Activated effector memory CD4-positive, alpha-beta T cell treated with Interleukin-2 at 50 U/mL for 16 hours (primary cell): ENCODE measurements at places on chromosomes 12 and 14.

- no peak for DNase-seq
These were observed 67.3 kb downstream of the SPTB start for GRCh38 chr14:64812412-64812811.

- DNase-seq: no peak
These were observed 27.4 kb upstream of the SFSWAP start for GRCh38 chr12:131683266-131684014.

DNA sequence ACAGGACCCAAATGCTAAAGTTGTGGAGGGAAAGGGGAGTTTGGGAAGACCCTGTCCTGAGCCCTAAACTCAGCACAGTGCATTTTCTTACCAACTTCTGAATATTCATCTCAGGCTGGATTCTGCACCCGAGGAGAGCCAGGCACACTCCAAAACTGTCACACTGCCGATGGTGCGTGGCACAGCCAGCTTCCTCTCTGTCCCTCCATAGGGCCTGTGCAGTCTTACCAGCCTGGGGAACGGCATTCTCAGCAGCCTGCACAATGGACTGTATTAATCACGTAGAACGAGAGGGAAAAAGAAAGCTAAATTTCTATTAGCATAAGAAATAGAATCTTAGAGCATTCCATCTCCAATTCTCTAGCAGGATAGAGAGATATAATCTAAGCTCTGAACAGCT, 71.3 kb upstream of the GPATCH2L start:
- no peak for DNase-seq

- no peak for DNase-seq
These were observed 17.5 kb downstream of the AQP6 start for GRCh38 chr12:49990273-49990672.

GRCh38 chr12:46926526-46926925, 100.7 kb upstream of the SLC38A4 start:
- DNase-seq: no peak

- DNase-seq: no peak
These were observed 262.6 kb upstream of the LRIG3 start for GRCh38 chr12:59182658-59183455.

DNA sequence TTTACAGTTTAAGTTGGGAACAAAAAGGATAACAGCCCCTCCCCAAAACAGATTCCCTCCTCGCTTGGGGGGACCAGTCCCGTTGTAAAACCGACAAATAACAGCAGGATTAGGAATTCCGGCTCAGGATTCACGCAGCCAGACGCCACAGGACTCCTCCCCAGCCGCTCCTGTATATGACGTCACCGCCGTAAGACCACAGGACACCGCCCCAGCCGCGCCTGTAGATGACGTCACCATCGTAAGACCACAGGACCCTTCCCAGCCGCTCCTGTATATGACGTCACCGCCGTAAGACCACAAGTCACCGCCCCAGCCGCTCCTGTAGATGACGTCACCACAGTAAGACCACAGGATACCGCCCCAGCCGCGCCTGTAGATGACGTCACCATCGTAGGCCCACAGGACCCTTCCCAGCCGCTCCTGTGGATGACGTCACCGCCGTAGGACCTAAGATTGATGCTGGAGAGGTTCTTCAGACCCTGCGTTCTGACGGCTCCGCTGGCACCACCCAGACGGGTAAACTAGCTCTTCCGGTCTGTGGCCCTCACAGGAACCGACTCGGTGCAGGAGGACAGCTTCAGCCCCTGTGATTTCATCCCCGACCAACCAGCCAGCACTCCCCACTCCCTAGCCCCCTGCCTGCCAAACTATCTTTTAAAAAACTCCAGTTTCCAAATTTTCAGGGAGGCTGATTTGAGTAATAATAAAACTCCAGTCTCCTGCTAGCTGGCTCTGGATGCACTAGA, 43.9 kb upstream of the FBRSL1 start:
- peak; percentile 49 for DNase-seq

GRCh38 chr12:58296863-58297262, 355.5 kb downstream of the ATP23 start:
- no peak for DNase-seq

DNA sequence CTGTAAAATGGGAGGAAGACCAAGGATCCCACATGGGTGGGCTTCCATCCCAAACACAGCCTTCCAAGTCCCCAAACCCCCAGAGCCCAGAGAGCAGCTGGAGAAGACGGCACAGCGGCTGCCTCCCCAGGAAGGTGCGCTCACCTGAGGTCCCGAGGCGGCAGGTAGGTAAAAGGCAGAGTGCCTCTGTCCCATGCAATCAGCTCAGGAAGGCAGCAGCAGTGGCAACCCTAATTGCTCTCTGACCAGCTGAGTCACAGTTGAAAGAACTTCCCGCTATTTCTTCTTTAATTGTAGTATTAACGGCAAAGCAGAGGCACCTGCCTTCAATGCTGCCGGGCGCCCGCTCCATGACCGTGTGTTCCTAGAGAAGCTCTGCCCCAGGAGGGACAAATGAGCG, 91.1 kb upstream of the BCL11B start:
- no peak for DNase-seq

DNA sequence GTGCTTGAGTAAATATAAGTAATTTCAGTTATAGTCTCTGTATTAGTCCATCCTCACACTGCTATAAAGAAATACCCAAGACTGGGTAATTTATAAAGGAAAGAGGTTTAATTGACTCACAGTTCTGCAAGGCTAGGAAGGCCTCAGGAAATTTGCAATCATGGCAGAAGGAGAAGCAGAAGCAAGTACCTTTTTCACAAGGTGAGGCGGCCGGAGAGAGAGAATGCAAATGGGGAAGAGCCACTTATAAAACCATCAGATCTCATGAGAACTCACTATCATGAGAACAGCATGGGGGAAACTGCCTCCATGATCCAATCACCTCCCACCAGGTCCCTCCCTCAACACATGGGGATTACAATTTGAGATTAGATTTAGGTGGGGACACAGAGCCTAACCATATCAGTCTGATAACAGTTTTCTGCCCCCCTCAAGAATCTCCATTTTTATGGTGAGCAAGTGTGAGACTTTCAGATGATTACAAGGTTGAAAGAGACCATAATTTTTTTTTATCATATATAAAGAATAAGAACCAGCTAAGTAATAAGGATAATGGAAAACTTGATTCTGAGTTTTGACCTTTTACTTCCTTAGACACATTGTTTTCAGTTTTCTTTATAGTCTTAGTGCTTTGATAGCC, 35.6 kb downstream of the LEMD3 start:
- no peak for DNase-seq

- DNase-seq: no peak
These were observed 15.9 kb downstream of the SMOC1 start for GRCh38 chr14:69895109-69895508.

GRCh38 chr12:114750917-114751316, 66.9 kb upstream of the TBX3 start:
- DNase-seq: no peak

- DNase-seq: no peak
These were observed 76.9 kb downstream of the VWF start for GRCh38 chr12:6047249-6048237.

DNA sequence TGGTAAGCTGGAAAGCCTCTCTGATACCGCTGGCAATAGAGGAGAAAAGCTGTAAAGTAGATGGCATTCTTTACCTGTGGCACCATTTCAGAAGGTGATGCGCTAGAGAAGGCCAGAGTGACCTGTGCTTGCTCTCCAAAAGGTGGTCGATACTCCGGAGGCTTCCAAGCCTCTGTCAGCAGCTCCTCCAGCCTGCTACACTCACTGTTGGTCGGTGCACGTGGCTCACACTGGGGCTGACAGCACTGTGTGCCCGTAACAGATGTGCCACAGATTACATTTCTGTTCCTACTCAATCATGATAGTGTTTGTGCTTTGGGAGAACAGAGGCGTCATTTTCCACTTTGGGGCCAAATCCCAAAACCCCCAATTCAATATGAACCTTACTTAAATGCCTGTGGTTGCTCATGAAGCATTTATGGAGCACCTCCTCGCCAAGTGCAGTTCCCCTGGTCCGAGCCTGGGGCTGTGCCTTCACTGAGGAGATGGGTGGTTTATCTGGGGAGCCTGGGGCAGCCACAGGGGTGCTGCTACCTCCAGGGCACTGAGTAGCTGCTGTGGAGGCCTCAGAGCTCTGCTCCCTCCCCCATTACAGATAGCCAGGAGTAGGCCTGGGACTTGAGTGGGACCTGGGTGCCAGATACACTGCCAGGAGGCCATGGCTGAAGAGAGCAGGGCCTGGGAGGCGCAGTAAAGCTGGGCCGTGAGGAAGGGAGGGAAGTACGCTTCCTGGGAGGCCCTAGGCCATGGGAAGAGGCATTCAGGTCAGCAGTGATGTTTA, 26.8 kb downstream of the CCNK start:
- no peak for DNase-seq

GRCh38 chr12:28486521-28486920, 296.3 kb downstream of the CCDC91 start:
- DNase-seq: no peak

DNA sequence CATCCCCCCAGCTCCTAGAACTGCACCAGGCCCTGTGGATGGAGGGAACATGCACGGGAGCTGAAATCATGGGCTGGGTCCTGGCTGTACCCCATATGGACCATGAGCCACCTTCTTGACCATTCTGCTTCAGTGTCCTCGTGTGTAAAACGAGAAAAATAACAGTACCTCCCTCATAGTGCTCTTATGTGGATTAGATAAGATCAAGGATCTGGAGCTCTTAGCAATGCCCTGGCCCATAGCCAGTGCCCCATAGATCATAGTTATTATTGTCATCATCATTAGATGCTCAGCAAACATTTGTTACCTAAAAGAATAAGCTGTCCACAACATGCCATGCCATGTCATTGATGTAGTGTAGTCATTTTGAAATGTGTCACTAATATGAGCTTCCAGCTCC, 71.3 kb downstream of the SYNE3 start:
- DNase-seq: no peak

- DNase-seq: no peak
These were observed 547.1 kb upstream of the USP15 start for GRCh38 chr12:61713121-61713520.

DNA sequence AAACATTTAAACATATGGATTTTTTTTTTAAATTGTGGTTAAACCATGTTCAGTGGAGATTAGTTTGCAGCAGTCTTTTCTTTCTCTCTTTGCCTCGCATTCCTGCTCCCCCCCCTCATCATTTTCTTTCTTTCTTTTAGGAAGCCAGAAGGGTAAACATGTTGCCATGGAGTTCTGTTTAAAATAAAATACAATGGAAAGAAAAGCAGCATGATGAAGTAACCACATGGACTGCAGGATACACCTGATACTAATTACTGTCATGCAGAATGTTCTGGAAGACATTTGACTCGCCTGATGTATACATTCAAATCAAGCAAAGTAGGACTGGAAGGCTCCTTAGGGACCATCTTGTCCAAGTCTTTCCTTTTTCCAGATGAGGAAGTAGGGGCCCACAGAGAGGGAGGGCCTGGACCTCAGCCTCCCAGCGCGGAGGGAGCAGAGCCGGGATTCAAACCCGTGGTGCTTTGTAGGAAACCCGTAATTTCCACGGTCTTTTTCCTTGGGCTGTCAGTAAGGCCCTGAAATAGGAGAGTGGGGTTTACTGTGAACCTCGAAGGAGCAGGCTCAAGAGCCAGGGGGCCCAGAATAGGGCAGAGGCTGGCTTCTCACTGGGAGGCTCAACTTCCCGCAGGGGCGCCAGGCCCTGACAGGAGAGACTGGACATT, 2.4 kb upstream of the MEG3 start:
- DNase-seq: no peak

DNA sequence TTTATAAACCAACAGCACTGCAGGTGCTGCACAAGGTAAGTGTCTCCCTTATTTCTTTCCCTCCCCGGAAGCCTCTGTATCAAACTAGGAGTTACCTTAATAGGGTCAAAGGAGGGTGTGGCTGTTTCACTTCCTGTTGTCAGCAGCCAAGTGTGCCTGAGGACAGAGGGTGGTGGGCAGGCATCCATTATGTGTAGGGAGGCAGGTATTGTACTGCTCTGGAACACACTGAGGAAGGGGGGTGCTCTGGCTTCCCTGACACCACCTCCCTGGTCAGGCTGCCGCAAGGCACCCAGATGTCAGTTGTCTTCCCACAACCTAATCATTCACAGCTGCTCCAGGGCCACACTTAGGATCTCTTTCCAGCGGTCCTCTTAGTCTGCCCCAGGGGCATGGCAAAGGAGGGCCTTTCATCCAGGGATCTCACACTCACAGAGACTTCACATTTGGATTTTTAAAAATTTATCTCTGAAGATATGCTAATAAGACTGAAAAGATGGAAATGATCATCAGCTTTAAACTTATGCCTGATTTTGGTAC, 132.0 kb upstream of the ARHGAP5 start:
- peak; percentile 25 for DNase-seq

- no peak for DNase-seq
These were observed 256.6 kb upstream of the PPFIA2 start for GRCh38 chr12:82015623-82016347.

- no peak for DNase-seq
These were observed 7.2 kb downstream of the A2ML1 start for GRCh38 chr12:8829621-8830020.

DNA sequence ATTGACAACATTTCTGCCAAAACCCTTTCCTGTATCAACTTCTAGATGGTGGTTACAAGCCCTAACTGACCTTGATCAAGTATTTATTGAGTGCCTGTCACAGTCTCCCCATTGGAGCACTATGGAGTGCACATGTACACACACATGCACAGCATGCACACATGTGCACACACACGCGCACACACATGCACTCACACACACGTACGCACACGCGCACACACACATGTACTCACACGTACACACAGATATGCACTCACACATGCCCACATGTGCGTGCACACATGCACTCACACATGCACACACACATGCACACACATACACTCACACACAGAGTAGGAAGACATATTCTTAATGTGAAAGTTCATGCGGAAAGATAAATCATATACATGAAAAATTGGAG, 43.7 kb downstream of the MYRFL start:
- no peak for DNase-seq

DNA sequence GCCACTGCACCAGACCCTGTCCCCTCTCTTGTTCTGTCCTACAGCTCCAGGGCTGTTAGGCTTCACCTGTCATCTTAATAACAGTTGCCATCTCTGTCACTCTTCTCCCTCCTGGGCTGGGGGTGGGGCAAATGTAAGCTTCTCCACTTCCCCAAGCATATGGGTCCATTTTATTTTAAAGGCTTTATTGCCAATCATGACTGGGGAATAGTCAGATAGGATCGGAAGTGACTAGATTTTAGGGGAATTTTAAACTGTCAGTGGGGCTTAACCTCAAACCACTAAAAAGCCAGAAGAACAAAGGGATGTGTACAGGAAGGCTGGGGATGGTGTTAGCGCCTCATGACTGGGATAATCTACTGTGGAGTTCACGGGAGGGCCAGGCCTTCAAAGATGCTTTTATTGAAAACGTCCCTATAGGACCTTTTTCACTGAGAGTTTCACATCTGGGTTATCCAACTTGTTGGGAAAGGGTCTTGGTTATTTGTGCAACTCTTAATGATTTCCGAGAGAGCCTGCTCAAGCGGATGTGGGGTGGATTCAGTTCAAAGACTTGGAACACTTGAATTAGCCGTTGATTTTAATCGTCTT, 41.6 kb downstream of the CHST11 start:
- no peak for DNase-seq

- no peak for DNase-seq
These were observed 65.6 kb downstream of the ZC3H14 start for GRCh38 chr14:88628462-88628861.
